Motor neuron (in vitro differentiated cells): ENCODE measurements at places on chromosomes 13 and 19.

DNA sequence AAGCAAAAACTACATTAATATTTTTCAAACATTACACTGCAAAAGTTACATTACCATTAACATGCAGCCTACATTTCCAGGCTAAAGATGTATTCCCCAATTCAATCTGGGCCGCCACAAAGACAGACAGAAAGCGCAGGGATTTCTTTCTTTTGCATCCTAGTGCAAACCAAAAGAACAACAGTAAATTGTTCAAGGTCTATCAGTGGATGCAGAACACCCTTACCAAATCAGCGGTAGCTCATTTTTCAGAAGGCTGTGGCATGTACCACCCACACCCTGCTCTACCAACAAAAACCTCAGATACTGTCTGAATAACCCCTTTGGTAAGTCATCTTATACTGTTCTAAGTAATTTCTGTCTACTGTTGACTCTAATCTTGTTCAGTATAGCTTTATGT is 3.6 kb downstream of the TPT1 start:
- ATAC-seq = no peak

DNA sequence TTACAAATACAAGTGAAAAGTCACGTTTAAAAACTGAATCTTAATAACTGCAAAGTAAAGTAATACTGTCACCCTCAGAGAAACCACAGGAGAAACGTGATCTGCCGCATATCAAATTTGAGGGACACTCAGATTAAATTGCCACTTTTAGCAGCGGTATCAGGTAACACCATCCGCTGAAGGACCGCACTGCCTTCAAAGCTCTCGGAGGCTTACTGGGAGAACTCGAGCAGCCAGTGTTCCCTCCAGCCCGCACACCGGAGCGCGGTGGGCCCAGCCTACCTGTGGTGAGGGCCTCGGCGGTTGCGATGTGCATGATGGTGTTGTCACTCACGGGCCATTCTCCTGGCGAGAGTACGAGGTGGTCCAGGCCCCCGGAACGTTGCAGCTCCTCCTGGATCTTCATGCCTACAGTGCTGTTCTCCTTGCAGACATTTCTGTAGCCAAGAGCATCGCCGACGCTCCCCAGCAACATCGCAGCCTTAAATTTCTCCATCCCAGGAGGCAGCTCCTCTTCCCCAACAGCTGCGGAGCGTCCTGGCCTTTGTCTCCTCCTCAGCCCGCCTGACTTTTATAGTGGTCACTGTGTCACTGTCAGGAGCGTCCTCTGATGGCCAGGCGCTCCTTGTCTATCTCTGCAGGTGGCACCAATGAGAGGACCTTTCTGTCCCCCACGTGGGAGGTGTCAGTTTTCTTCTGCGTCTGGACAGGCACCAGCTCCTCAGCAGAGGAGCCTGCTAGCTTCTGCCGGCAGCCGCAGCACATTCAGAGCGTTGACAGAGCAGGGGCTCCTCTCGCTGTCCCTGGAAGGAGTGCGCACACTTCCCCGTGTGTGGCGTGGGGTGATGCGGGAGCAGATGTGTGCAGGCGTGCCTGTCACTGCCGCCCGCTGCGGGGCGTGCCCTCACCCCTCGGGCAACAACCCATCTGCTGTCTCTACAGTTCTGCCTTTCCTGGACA is at the start of gene ADPRHL1:
Gene ADPRHL1, minus strand, starts transcription at position 547 of the 960 bp plus-strand sequence. Its CDS starts 51 bp downstream, at position 496.
- ATAC-seq = peak; percentile 62

DNA sequence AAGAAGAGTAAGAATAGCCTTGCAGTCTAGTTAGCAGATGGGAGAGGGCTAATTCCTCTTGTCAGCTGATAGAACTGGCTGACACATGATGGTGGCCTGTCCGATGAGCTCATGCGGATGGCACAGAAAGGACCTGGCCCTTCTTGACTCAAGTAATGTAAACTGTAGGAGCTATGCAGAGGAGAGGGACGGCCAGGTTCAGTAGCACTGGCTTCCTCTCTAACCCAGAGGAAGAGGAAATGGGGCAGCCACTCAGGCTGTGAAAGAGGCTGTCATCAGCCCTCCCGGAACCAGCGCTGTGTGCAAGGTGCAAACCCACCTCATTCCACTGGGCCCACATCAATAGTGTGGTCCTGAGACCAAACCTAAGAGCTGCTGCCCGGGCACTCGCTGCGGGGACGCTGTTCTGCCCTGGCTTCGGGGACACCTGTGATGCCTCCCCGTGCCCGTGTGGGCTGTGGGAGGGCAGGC is 30.8 kb upstream of the USE1 start:
- peak; percentile 75 for ATAC-seq

DNA sequence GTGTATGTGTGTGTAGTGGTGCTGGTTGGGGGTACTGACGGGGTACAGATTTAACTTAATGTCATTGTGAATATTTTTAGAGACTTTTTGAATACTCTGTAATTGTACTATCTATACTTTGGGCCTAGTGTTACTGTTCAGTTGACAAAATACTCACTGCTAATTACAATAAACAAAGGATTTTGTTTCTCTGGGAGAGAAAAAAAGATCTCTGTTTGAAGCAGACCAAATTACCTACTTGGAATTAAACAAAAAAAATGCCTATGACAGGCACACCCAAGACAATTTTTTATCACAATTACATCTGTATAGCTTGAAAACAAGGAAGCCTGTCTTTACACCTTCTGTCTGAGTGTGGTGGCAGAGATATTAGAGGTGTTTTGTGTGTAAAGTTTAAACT is 45.1 kb downstream of the OLFM4 start:
- ATAC-seq = no peak

GRCh38 chr13:21328836-21329477 is 130.1 kb downstream of the ZDHHC20 start:
- ATAC-seq = no peak

GRCh38 chr19:28575816-28576215 is 637.1 kb downstream of the UQCRFS1 start:
- ATAC-seq = no peak

DNA sequence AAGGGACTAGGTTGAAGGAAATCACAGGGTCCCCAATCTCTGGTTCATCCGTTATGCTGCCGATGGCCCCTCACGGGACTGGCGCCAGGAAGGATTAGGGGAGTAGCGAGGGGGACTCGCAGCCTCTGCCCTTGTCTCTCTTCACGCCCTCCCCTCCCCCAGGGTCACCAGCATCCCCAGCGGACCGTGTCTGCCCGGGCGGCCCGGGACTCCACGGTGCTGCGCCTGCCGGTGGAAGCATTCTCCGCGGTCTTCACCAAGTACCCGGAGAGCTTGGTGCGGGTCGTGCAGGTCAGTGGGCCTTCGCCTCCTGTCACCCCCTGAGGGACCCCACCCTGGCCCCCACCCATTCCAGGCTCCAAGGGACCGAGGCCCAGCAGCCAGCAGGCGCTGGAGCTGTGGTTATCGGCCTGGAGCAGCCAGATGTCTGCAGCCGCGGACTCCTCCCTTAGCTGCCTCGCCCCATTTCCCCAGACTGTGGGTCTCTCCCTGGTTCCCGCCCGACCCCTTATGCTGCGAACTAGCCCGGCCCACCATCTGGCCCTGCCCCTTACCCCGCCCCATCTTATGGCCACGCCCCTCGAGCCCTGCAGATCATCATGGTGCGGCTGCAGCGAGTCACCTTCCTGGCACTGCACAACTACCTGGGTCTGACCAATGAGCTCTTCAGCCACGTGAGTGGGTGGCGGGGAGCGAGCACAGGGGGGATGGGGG is 5.4 kb downstream of the PNPLA6 start:
- peak; percentile 64 for ATAC-seq

DNA sequence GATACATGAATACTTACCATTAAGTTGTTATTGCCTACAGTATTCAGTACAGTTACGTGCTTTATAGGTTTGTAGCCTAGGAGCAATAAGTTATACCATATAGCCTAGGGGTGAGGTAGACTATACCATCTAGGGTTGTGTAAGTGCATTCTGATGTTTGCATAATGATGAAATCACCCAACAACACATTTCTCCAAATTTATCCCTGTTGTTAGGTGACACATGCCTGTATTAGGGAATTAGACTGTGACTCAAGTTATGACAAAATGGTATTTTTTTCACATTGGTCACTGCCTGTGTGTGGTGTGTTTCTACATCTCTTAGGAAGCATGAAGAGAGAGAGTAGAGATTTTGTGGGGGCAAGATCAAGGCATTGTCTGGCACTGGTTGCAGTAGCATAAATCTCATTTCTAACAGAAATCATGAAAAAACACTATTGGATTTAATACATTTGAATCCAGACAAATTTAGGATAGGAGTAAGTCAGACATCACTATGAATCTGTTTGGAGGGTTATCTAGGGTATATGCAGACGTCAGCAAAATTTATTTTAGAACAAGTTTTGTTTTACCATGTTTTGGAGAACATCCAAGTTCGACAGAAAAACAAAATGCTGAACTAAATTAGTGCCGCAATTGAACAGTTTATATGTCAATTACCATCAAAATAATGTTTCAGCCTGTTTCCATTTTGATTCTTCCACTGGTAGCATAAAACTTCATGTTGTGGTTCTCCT is 332.1 kb downstream of the LMO7 start:
- ATAC-seq = no peak

GRCh38 chr13:102073251-102073650 is 328.6 kb downstream of the FGF14 start:
- ATAC-seq = no peak

DNA sequence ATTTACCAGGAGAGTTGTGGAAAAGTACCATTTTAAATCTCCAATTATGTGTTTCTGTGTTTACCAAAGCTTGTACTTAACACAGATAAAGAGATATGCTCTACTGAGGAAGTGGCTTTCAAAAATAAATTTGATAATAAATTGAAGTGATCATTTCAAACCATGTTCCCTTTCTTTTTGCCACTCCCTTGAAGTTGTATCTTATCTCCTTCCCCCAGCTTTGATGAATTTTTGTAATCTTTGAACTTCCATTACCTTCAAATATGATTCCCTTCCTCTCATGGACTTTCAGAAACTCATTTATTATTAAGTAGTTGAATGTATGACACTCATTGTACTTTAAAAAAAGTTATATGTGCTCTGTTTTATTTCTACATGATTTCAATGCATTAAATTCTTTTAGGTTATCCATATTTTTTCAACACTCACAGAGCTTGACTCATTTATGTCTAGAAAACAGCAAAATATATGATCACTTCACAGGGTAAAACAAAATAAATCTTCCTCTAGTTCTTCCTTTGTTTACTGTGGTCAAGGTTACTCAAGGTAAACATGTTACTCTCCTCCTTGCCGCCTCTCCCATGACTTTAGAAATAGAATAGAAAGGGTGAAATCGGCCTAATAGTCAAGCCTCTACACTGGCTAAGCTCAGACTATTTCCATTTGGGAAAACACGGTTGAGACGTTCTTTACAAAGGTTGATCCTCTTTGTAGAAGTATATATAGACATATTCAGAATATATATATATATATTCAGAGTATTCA is 251.2 kb upstream of the SPRY2 start:
- no peak for ATAC-seq

GRCh38 chr13:49645451-49645850 is 17.1 kb downstream of the ARL11 start:
- ATAC-seq = no peak

DNA sequence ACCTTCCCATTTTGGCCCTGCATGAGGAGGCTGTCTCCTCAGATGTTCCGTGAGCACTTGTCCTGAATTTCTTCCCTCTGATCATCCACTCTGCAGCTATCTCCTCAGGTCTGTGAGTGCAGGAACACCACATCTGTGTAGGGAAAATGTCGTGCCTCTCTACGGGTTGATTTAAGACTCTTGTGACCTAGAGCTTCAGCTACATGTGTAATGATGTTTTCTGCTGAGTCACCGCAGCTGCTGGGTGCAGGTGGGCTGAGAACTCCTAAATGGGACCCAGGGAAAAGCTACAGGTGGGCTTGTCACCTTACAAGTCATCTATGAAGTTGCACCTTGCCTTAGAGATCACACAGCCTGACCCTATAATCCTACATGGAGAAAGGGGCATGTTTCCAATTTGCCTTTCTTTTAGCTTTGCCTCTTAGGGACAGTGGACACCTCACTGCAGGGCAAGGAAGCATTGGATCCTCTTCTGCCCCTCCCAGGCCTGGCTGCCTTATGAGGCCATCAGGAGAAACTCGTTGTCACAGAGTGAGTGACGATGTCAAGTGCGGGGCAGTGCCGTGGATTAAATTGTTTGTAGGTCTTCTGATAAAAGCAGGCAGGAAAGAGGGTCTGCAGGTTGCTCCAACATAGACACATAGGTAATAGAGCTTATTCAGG is 122.3 kb downstream of the DNAJC15 start:
- no peak for ATAC-seq

- no peak for ATAC-seq
Measured at GRCh38 chr13:106047859-106048258, 487.6 kb downstream of the EFNB2 start.
